ENCODE measurements at places on chromosomes 7 and 10.

- DNase-seq = no peak
Observed at GRCh38 chr10:64786989-64787388, 1265.8 kb downstream of the REEP3 start.

DNA sequence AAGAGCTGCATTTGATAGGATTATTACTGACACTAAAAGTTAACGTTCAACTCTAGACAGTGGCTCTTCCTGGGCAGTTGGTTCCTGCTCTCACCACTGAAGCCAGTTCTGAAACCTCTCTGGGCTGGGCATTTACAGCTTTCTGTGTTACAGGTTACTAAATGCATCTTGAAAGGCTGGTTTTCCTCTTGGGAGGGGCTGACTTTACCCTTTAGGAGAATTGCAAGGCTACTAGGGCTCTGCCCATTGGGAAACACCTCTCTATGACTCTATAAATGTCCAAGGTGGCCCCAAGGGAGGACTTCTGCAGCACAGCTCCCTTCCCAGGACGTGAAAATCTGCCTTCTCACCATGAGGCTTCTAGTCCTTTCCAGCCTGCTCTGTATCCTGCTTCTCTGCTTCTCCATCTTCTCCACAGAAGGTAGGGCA is at the start of gene GPR15LG:
Gene GPR15LG (plus strand): TSS at position 301 of the 429 bp plus-strand sequence. CDS start 51 bp downstream, at position 352.
- no peak for DNase-seq

DNA sequence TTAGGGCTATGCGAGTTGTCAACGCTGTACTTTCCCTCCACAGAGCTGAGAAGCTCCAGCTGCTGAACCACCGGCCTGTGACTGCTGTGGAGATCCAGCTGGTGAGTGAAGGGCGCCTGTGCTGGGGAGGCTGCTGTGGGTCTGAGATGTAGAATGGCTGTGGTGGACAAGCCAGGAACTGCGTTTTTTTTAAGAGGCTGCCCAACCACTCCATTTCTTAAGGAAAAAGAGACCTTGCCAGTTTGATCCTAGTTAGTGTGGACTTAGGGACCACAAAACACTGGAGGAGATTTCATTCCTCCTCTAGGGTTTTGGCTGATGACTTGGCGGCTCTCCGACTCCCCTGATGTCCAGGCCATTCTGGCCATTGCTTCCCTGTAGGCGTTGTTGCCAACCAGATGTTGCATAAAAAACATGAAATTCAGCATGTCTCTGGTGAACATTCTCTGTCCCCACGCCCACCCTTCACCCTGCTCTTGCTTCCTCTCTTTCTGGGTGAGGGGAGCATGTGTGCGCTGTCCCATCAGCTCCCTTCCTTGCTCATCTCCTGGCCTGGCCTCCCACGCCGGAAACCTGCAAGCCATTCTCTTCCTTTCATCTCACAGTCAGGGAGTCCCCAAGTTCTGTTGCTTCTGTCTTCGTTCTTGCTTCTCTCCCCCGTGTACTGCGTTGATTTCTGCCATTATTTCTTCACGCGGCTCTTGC is 30.9 kb downstream of the CRCP start:
- DNase-seq = no peak

- no peak for DNase-seq
Observed at GRCh38 chr10:10870523-10871241, 147.0 kb upstream of the CELF2 start.

DNA sequence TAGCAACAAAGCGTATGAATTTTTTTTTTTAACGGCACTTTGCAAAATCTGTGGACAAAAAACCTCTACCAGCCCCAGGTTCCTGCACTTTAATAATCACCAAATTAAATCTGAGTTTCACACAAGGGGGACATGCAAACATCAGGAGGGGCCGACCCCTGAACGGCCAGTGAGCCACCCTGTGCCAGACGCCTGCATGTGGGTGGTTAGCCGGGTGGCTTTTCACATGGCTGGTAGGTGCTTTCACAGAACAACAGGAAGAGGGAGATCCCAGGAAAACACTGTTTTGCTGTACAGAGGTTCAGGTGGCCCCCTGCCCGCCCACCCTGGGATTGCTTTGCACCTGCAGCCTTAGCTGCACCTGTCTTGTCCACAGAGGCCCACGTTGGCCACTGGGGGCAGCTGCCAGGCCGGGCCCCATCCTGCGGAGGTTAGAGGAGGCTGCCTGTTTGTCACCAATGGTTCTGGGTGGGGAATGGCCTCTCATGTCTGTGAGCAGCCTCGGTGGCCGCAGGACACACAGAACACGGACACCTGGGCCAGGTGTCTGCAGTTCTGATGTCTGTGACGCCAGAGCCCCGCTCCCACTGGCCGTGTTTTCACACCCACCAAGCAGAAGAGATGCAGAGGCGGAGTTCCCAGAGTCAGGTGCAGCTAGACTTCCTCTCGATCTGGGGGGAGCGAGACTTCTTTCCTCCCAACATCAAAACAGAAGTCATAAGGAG is 107.7 kb downstream of the FAM53B start:
- DNase-seq = peak; percentile 23

- no peak for DNase-seq
Observed at GRCh38 chr7:95066737-95067530, 159.5 kb downstream of the PPP1R9A start.

- DNase-seq = peak; percentile 38
Observed at GRCh38 chr10:80487791-80488538, 33.9 kb downstream of the TSPAN14 start.
